Activated naive CD4-positive, alpha-beta T cell (primary cell): ENCODE measurements at places on chromosomes 6 and 20.

DNA sequence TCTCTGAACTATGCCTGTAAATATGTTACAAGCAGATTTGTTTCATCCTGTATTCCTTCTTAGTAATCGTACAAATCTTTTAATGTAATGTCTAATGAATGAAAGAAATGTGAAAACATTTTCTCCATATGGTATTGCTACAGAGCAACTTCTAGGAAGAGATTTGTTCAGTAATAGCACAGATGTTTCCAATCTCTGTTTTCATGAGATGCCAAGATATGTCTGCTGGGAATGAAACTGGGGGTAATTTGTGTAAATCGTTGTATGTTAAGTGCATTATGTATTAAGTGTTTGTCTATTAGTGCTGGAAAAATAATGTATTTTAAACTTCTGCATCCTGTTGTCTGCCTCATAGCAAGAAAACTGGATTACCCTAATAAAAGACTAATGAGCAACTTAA lies 722.2 kb upstream of the EYS start:
- DNase-seq = no peak

- DNase-seq = no peak
Observed at GRCh38 chr6:144415014-144415413, 129.9 kb downstream of the UTRN start.

DNA sequence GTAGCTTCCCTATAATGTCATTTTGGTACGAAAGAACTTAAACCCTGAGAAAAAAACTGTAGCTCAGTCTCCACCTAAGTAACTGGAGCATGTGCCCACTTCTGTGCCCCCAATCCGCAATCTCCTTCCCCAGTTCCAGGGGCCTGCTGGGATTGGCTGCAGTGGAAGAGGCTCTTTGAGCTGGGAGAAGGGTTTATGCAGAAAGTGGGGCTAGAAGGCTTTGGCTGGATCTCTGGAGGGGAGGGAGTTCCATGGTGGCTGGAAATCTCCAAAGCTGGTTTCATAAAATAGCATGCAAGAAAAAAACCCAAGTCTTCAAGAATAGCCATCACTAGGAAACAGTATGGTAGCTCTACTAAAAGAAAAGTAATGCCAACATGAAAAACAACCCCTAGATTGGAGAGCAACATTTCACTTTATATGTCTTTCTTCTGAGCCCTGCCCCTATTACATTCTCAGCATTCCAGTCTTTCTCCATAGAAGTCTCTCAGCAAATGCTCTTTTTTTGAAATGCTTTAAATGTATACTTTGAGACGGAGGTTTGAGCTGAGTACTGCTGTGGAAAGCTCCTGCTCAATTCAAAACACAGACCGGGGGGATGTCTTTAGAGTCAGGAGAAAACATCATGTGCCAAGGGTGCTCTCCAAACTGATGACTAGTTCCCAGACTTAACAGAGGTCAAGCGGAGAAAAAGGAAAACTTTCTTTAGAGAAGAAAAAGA lies 36.0 kb upstream of the FOXO3 start:
- no peak for DNase-seq

DNA sequence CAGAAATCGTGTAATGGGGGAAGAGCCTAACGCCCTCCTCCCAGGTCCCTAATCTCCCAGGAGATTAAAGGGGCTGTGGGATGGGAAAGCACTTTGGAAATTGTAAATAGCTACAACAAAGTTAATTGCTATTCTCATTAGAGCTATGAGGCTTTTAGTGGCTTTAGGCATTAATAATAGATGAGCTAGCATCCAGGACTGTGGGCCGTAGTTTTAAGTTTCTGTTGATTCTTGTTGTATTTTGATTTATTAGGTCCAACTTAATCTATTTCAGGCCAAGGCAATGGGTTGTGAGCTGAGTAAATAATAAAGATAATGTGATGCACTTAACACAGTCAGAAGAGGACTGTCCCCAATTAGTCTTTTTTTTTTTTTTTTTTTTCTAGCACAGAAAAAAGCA lies 67.7 kb downstream of the ANKRD6 start:
- DNase-seq = no peak

DNA sequence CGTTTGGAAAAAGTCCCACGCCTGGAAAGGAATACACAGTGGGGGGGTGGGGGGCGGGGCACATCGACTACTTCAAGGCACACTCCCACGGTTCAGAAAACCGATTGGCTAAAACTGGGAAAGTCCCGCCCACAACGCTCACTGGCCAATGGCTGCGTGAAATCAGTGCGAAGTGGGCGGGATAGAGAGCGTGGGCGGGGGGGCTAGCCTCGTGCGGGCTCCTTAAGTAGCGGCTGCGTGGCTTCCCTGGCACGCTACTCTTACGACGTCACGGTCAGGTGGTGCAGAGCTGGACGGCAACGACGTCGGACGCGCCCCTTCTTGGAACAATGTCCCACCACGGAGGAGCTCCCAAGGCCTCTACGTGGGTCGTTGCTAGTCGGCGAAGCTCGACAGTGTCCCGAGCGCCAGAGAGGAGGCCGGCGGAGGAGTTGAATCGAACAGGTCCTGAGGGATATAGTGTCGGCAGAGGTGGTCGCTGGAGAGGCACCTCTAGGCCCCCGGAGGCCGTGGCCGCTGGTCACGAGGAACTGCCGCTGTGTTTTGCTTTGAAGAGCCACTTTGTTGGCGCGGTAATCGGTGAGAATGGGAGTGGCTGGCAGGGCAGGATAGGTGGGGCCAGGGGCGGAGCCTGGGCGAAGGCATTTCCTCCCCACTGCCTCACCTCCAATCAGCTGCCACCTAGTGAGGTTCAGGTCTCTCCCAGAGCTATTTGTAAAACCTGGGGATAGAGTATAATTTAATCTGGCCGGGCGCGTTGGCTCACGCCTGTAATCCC lies at the start of gene DDX43:
DDX43 (plus strand) TSS at position 252 of the 778 bp plus-strand sequence; CDS start at position 330, 78 bp downstream.
- no peak for DNase-seq

- DNase-seq = no peak
Observed at GRCh38 chr6:157246771-157247484, 76.4 kb downstream of the TMEM242 start.

DNA sequence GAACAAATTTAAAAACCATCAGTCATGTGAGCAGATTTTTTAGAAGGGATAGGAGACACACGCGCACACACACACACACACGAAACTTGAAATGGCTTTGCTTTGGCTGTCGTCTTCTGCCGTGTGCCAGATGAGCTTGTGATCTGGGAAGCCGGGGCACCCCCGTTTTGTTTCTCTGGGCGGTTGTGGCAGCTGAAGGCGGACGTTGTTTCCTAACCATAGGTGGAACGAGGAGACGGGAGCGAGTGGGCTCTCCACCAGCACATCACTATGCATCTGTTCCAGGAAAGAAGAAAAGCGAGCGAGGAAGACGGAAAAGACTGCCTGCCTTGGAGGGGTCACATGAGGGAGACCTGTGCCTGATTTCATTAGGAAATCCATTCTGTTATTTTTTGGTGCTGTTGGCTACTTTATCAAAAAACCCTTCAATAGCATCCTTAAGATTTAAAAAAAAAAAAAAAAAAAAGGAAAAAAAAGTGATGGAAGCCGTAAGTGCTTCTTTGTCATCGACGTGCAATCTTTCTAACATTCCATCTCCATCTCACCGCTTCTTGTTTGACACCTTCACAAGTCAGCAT lies 142.1 kb downstream of the DTNBP1 start:
- DNase-seq = no peak

DNA sequence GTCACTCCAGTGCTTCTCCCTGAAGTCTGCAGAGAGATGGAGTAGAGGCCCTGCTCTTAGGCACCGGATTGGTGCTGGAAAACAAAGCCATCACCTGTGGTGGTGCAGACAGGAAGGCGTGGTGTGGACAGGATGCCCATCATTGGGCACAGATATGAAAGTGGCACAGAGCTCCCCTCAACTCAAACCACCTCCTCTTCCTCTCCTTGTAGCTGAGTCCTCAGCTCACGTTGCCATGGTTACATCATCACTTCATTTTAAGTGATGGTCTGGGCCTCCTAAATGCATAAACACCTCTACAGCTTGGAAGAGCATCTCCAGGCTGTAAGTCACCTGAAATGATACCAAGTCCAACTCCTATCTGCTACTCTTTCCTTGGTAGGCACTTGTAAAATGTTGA lies 8.0 kb upstream of the RTF2 start:
- DNase-seq = no peak

- no peak for DNase-seq
Observed at GRCh38 chr20:63348828-63349515, 12.2 kb downstream of the CHRNA4 start.

GRCh38 chr6:150830439-150831165 lies 34.9 kb upstream of the MTHFD1L start:
- no peak for DNase-seq

DNA sequence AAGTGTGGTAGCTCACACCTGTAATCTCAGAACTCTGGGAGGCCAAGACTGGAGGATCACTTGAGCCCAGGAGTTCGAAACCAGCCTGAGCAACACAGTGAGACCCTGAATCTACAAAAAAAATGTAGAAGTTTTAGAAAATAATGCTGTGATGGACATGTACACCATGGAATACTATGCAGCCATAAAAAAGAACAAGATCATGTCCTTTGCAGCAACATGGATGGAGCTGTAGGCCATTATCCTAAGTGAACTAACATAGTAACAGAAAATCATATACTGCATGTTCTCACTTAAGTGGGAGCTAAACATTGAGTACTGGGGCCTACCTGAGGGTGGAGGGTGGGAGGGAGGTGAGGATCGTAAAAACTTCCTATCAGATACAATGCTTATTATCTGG lies 110.8 kb downstream of the PRND start:
- no peak for DNase-seq

DNA sequence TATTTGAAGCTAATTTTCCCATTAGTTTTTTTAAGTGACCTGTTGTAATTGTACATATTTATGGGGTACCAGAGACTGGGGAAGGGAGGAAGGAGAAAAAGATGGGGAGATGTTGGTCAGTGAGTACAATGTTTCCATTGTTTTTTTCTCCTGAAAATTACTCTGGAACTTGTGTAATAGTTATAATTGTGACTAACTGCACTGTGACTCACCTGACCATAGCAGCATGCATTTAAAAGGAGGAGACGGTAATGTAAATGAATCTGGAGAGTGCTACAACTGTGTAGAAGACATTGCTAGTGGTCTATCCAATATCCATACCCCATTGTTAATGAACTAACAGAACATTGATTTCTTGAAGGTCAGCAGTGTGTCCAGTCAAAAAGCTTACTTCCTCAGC lies 133.4 kb downstream of the RFPL4B start:
- DNase-seq = no peak

GRCh38 chr6:24458134-24458533 lies 31.2 kb downstream of the GPLD1 start:
- DNase-seq = no peak

DNA sequence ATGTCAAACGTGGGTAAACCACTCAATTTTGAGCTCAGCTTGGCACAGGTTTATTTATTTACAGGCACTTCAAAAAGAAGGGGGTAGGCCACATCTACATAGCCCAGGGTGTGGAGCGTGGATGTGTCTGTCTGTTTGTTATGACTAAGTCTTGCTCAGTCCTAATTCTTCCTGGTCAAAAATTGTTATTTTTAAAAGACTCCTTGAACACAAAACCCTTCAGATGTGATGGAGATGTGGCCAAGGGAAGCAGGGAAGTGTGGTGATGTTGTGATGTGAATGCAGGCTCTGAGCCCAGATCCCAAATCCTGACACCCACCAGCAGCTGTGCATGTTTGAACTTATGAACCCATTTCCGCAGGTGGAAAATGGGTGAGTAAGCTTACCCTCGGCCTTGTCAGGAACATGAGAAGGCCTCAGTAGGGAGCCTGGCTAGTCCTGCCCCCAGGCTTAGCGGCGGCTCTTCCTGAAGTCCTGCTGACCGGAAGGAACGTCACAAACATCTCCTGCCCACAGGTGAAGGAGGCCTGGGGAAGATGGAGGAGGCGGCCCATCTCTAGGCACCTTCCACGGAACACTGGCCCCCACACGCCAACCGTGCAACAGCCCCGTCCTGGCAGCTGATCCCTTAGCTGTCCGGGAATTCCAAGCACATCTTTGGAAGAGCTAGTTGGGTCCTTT lies 119.7 kb downstream of the MYLK4 start:
- DNase-seq = no peak

DNA sequence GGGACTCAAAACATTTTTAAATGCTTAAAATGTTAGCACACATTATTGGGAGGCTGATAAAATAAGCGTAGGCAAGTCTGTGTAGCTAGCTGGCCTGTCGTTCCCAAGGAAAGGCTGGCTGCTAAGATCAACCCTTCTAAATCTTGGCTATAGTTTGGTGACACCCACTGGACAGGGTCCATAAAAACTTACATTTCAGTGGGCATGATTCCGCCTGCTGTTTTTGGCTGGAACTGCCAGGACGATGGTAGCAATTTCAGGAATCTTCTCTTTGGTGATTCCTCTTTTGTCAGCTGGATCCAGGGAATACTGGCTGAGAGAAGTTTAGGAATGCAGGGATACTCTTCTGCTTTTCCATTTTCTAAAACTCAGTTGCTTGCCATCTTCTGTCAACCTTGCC lies 162.2 kb downstream of the NKAIN2 start:
- no peak for DNase-seq

GRCh38 chr20:50330504-50331313 lies 140.1 kb downstream of the CEBPB start:
- DNase-seq = no peak

GRCh38 chr6:45132059-45132458 lies 196.1 kb upstream of the RUNX2 start:
- no peak for DNase-seq

GRCh38 chr6:107231243-107231642 lies 115.9 kb upstream of the BEND3 start:
- DNase-seq = no peak

DNA sequence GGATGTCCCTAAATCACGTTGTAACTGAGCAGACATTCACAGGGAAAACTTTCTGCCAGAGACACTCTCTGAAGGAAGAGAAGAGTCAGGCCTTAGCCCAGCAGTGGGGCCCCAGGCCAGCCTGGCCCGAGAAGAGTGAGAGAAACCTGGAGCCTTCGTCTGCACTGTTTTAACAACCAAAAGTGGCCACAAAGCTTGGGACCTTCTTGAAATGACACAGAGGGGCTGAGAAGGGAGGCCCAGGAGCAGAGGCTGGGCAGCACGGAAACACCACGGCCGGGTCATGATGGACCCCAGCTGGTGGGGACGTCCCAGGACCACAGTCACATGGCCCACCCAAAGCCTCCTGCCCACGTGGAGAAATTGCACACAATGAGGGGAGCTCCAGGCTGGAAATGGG lies 126.8 kb upstream of the THBS2 start:
- no peak for DNase-seq

- DNase-seq = no peak
Observed at GRCh38 chr20:46624946-46625345, 26.3 kb downstream of the SLC13A3 start.

DNA sequence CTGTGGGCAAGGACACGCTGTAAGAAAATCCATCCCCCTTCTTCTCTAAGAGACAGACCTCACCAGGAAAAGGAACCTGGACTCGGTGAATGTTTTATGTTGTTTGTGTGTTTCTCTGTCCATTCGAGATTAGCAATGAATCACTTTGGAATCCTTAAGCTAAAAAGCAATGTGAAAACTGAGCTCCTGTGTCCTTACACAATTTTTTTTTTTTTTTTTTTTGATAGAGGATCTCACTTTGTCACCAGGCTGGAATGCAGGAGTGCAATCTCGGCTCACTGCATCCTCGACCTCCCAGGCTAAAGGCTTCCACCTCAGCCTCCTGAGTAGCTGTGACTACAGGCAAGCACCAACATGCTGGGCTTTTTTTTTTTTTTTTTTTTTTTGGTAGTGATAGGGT lies 32.1 kb downstream of the BFSP1 start:
- DNase-seq = no peak
